ENCODE measurements at places on chromosomes 5 and 9.

GRCh38 chr5:133357758-133358157, 254.6 kb downstream of the FSTL4 start:
- DNase-seq = no peak

DNA sequence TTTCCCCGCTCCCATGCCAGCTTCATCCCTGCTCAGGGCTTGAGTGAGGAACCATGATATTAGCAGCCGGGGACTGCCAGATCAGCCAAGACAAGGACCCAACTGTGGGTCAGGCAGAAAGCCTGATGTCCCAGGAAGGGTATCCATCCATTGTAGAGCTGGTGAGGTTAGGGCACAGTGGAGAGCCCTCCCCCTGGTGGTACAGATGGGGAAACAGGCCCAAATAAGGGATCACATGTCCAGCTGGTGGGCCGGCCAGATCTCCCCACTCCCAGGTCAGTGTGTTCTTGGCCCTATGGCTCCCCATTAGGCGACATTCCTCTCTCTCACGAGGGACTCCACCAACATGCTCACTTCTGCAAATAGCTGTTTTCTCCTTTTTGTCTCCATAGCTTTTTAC, 9.0 kb downstream of the CDX1 start:
- no peak for DNase-seq

DNA sequence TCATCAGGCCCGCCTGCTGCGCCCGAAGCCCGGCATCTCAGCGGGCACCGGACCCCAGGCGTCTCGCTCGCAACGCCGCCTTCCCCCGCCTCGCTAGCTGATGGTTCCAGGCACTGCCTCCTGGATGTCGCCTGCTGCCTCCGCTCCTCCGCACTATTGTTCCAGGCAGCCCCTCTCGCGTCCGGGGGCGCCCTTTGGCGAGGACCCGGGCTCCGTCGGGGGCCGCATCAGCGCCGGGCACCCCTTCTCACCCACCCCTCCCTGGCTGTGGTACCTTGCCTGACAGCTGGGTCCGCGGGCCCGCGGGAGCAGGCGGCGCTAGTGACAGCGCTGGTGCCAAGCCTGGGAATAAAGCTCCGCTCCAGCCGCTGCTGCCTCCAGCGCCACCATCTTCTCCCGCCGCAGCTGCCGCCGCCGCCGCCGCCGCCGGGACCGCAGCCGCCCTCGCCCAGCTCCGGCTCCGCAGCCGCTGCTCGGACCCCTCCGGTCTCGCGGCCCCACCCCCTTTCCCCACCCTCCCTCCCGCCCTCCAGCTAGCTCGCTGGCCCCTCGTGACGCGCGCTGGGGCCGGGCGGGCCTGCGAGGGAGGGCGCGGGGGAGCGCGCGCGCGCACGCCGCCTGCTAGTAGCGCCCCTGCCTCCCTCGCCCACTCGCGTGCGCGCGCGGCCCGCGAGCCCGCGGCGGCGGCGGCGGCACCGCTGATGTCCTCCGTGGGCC, at the start of gene APBA1:
Gene APBA1, minus strand, starts transcription at position 493 of the 717 bp plus-strand sequence.
- peak; percentile 49 for DNase-seq

GRCh38 chr5:91151947-91152346, 231.2 kb downstream of the ARRDC3 start:
- DNase-seq = no peak

DNA sequence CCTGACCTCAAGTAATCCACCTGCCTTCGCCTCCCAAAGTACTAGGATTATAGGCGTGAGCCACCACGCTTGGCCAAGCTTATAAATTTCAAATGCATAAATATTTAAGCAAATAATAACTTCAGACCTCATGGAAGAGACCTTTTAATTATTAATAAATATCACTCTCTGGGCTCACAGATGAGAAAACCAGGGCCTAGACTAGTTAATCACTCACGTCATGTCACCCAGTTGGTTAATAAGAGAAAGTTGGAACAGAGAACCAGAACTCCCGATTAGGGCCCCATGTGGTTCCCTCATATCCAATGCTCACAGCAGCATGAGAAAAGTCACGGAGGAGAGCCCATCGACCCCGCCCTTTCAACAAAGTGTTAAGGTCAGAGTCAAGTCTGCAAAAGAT, 79.3 kb downstream of the EPB41L4A start:
- DNase-seq = no peak

GRCh38 chr5:181054138-181054537, 14.1 kb downstream of the BTNL9 start:
- DNase-seq = no peak

DNA sequence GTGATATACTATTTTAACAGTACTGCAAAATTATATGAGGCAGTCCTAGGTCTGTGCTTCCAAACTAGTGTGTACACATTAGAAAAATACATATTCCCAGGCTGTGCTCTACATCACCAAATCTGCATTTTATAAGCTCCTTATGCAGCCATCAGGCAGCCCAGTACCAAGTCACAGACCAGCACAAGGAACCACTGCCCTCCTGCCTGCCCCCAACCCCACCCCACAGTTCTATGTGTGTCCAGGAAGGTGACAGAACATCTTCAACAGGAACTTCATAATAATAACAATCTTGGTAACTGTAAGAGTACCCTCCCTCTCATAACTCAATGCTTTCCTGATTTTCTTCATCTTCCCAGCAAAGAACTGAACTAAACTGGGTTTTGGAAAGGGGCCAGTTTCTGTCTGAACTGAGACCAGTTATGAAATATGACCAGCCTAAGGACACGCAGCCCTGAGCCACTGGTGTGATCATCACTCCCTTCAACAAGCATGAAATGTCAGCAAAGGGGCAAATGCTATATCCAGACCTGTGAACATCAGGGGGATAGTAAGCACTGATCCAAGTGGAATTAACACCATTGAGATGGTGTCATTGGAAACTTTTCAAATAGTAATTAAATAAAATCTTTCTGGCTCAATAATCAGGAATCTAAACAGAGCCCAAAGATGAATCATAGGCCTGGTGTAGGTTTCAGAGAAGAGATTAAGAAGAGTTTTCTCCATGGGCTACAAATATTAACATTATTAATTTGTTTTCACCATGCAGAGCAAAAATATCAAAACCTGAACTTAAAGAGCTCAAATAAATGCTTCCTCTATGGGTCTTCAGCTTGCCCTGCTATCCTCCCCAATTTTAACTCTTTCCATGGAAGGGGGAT, 82.1 kb downstream of the DPYSL3 start:
- DNase-seq = no peak

GRCh38 chr5:150853561-150853960, 7.2 kb downstream of the IRGM start:
- no peak for DNase-seq

DNA sequence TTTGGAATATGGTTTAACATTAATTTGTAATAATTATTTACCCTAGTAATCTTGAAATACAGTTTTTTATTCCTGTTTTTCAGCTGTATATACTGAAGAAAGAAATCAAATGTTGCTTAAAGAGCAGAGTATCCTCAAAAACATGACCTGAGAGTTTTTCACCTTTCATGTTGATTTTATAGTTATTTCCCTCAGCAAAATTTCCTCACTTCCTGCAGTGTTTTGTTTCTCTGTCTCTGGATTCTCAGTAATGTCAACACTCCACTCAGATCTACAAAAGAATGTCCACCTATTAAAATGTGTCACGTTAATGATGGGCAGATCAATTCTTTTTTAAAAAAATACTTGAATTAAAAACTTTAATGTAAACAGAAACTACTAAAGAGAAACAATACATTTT, 398.3 kb downstream of the ANXA1 start:
- DNase-seq = no peak

- DNase-seq = no peak
Observed at GRCh38 chr5:96745844-96746531, 61.8 kb downstream of the ERAP1 start.

- no peak for DNase-seq
Observed at GRCh38 chr5:22663134-22663533, 190.0 kb downstream of the CDH12 start.

- no peak for DNase-seq
Observed at GRCh38 chr5:43157068-43157467, 35.0 kb upstream of the NIM1K start.

- no peak for DNase-seq
Observed at GRCh38 chr9:90854637-90855175, 53.1 kb downstream of the SYK start.

DNA sequence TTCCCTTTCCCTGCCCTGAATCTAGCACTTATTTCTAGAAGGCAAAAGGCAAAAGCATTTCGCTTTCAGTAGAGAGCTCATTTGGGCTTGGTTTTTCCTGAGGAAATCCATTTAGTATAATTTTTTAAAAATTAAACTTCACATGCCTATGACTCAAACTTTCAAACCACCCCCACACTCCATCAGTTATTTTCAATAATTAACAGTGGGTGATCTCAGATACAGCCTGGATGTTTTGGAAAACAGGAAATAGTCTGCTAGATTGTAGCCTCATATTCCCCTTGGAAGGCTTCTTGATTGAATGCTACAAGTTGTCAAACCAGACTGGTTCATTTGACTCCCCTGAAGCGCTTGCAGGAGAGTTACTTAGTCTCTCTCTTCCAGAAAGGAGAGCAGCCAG, 40.6 kb downstream of the SEMA5A start:
- DNase-seq = no peak

DNA sequence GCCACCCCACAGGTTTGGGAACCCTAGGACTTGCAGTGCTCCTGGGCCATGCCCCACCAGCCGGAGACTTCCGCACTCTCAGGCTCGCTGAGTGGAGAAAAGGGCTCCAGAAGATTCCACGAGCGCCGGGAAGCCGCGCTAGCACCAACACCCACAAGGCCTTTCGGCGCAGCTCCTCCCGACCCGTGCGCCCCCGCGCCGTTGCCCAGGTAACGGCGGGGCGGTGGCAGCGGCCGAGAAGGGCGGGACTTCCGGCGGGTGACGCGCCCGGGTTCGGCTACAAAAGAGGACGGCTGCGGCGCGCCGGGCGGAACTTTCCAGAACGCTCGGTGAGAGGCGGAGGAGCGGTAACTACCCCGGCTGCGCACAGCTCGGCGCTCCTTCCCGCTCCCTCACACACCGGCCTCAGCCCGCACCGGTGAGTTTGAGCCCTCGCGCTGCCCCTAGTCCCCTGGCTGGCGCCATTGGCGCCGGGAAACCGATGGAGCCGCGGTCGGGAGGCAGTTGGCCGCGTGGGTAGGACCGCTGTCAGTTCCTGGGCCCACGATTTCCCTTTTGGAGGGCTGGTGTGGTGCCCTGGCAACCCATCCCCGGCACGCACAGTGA, at the start of gene DNAJA1:
Gene DNAJA1, plus strand, starts transcription at position 308 of the 606 bp plus-strand sequence. CDS start 1,212 bp downstream, outside the sequence.
- DNase-seq = peak; percentile 97

- no peak for DNase-seq
Observed at GRCh38 chr9:134169724-134170401, 5.5 kb upstream of the RNU6ATAC start.

GRCh38 chr5:127878174-127878750, 175.1 kb downstream of the CCDC192 start:
- no peak for DNase-seq

DNA sequence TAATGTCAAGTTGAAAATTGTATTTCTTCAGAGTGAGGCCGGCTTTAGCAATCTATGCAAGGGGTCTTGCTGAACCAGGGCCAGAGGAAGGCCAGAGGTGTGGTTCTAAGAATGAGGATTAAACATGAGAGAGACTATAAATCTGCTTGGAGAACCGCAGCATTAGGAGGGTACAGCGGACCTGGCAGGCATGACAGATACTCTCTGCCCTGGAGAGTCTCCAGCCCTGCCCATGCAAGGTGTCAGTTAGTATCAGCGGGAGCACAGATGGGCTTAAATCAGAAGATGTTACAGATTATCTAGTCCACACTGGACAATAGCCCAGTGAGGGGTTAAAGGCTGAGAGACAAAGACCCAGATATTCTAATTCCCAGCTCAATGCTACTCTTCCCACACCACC, 11.5 kb upstream of the GPX3 start:
- DNase-seq = no peak

DNA sequence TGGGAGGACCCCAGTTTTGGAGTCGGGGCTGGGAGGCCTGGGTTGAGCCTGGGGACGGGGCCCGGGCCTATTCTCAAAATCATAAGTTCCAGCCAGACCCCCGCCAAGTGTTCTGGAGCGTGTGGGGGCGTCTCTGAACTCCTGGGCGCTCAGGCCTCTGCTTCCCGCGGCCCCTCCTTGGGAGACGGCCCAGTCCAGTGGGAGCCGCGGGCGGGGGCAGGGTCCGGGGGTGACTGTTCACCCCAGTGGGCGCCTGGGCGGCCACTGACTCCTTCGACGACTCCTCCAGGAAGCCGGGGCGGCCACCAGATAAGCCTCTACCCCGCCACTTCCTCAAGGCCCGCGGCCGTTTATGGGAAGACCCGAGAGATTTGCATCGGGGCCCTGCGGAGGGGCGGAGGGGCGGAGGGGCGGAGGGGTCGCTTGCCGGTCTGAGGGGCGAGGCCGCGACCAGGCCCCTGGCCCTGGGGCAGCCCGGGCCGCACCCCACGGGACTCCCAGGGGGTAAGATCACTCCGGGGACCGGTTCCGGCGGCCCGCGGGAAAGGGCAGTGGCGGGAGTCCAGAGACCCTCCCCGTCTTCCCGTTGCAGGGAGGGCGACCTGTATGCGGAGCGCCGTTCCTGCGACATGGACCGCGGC, 655 bp downstream of the TOR4A start:
- DNase-seq = no peak

DNA sequence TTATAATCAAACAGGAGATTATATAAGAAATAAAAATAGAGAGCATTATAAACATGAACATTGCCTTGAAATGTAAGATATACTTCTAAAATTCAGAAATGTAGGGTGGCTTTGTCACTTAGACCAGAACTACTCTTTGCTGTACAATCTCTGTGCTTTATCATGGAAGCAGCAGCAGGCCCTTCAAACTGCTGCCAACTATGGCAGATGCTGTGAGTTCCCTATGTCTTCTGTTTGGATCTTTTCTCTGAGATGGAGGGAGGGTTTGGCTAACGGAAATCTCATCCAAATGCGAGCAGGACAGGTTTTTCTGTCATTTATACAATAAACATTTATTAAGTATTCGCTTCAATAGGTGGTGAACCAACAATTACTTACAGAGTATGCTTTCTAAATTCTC, 34.8 kb upstream of the RICTOR start:
- DNase-seq = no peak

GRCh38 chr5:112329419-112330090, 89.5 kb downstream of the EPB41L4A start:
- DNase-seq = peak; percentile 9

GRCh38 chr9:78575771-78576170, 278.8 kb downstream of the PSAT1 start:
- no peak for DNase-seq

- no peak for DNase-seq
Observed at GRCh38 chr5:163361450-163361849, 75.9 kb upstream of the CCNG1 start.

- DNase-seq = no peak
Observed at GRCh38 chr5:21140987-21141386, 1153.0 kb upstream of the CDH18 start.

GRCh38 chr5:81779125-81779915, 28.4 kb upstream of the SSBP2 start:
- peak; percentile 40 for DNase-seq

Data from CD4-positive, alpha-beta memory T cell (primary cell).